Stimulated activated CD4-positive, alpha-beta T cell treated with anti-CD3 and anti-CD28 coated beads, Interleukin-1b, Interleukin-23, amount 100 ng/mL, for 24 hours (primary cell): ENCODE measurements at places on chromosomes 3 and 15.

DNA sequence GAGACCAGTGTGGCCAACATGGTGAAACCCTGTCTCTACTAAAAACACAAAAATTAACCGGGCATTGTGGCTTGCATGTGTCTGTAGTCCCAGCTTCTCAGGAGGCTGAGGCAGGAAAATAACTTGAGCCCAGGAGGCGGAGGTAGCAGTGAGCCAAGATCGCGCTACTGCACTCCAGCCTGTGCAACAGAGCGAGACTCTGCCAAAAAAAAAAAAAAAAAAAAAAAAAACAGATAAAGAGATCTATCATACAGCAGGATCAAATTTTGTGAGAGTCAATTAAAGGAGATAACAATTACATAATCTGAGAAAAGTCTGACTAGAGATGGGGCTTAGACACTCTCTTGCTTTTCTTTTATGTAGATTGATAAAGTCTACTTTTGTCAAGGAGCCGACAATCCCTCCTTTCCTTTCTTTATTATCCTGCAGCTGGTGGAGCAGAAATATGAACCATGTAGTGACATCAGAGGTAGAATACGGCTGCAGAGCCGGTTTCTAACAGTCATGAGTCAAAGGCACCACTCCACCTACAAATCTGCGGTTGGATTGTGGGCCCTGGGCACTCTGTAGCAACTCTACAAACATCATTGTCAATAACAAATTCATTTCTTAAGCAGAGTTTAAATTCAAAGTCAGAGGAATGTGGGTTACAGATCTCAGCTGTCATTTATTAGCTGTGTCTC is 9.0 kb downstream of the C2CD4A start:
- no peak for DNase-seq

- no peak for DNase-seq
These were observed 523.2 kb upstream of the ZNF717 start for GRCh38 chr3:76308541-76308940.

DNA sequence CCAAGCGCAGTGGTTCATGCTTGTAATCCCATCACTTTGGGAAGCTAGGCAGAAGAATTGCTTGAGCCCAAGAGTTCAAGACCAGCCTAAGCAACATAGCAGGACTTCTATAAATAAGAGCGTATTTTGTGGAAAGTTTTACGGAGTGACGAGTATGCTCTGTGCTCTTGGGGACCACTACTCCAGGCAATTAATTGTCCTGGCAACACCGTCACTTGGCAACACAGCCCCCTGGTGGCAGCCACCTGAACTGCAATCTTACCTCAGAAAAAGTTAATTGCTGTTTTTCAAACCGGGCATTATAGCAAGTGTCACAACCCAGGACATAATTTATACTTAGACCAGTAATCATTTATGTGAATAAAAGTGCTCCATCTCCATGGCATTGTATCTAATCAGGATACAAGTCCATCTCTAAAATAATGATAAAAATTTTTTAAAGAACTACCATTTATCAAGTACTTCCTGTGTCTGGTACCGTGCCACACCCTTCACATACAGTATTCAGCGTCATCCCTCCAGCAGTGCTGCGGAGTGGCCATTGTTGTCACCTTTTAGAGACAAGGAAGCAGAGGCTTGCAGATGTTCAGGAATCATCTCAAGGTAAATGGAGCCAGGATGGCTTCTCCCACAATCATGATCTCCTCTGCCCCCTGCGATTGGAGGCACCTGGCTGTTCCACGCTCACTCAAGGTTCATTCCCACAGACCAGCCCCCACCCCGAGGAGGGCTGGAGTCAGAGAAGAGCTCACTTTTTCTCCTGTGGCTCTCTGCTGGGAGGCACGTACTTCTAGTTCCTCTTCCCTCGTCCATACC is 34.5 kb downstream of the PLA2G4D start:
- peak; percentile 42 for DNase-seq

- no peak for DNase-seq
These were observed 116.0 kb downstream of the TBC1D5 start for GRCh38 chr3:17626395-17626794.

- no peak for DNase-seq
These were observed 106.6 kb upstream of the TMC3 start for GRCh38 chr15:81480645-81481053.

DNA sequence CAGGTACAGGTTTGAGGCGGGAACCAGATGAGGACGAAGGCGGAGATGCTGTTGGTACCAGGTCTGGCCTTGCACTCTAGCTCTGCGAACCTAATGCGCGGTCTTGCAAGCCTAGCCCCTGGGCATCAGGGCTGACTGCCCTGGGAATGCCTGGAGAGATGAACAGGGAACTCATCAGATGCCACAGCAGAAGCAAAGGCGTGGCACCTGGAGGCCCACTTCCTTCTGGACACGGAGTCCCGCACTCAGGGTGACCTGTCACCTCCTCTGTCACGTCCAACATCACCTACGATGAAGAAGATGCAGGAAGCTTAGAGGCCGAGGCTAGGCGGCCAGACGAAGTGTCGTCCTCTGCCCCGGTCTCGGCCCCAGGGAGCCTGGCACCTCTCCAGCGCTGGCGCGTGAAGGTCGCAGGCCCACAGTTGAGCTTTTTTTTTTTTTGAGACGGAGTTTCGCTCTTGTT is 9.4 kb downstream of the RPLP1 start:
- no peak for DNase-seq

- DNase-seq: no peak
These were observed 180.0 kb downstream of the LSAMP start for GRCh38 chr3:116265320-116265695.

DNA sequence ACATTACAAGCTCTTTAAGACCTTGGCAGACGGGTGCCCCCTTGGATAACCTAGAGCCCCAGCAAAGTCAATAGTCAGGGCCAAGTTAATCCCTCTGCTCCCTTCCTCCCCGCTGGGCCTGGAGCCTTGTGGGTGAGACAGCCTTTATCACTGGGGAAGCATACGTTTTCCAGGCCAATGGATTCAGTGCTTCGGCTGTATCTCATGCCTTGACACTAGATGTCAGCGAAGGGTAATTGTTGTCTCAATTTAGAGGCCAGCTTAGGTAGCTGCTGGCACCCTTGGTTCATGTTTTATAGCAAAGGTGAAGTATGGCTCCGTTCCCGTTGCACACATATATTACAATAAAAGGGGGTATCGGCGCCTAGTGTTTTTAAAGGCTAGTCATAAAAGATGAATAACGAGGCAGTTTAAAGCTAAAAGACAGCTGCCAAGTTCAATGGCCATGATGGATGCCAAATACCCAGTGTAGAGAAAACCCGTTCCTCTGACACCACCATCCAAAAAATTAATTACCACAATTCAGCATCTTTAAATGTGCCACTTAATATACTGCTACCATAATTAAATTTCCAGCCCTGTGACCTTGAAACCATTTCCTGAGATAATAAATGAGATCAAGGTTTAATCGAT is 52.3 kb upstream of the BNIP2 start:
- DNase-seq: no peak

- no peak for DNase-seq
These were observed 238.5 kb upstream of the ZNF385D start for GRCh38 chr3:21989341-21990042.

DNA sequence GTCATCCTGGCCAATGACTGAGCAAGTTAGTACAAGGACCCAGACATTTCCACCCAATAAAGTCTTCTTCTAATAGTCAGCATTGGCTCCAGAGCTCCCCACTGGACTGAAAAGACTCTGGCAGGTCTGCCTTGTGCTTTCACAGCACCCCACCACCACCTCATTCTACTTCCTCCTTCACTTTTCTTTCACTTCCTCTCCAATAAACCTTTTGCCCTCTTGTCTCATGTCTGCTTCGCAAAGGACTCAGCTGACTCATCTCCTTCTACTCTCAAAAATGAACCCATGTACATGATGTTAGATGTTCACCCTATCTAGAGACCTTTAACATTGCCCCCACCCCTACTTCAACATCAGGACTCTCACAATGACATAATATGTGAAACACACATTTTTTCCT is 181.0 kb upstream of the PPP2R3A start:
- DNase-seq: no peak

GRCh38 chr3:4730719-4731118 is 237.6 kb downstream of the ITPR1 start:
- DNase-seq: no peak

GRCh38 chr3:5056111-5056391 is 66.0 kb upstream of the ARL8B start:
- no peak for DNase-seq

DNA sequence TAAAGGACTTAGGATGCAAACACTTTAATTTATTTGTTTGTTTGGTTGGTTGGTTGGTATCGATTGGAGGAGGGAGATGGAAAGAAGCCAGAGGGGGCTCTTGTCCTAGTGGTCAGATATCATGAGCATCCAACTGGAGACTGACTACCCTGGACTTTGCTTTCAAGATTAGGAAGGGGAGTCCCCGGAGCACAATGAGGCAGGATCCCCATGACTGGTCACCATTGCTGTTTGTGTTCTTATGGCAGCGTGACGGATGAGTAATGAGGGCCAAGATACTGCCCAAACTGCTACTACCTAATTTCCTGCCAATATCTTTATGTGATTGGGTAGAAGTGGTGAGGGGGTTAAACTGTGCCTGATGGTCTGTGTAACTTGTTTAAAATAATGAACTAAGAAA is 354.6 kb upstream of the ROPN1 start:
- no peak for DNase-seq

GRCh38 chr15:88635318-88635717 is 3.5 kb upstream of the ISG20 start:
- no peak for DNase-seq

DNA sequence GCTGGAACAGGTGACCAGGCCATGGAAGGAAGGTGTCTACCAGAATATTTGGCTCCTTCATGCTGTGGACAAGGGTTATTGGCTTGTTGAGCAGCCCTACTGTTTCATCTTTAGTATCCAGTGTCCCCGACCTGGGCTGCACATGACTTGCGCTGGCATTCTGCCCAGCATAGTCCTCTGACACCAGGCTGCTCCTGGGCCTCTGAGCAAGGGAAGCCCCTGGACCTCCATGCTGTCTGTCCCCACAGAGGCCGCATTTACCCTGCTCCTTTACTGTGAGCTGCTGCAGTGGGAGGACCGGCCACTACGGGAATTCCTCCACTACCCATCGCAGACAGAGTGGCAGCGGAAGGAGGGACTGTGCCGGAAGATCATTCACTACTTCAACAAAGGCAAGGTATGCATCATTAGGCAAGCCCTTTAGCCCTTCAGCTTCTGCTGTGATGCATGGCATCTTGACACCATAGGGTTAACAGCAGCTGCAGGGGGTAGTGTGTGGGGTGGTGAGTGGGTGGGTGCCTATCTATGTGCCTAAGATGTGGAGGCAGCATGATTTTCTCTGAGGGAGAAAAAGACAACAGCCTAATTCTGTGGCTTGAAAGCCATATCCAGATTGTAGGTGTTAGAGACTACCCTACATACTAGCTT is 44.0 kb upstream of the MANF start:
- no peak for DNase-seq

DNA sequence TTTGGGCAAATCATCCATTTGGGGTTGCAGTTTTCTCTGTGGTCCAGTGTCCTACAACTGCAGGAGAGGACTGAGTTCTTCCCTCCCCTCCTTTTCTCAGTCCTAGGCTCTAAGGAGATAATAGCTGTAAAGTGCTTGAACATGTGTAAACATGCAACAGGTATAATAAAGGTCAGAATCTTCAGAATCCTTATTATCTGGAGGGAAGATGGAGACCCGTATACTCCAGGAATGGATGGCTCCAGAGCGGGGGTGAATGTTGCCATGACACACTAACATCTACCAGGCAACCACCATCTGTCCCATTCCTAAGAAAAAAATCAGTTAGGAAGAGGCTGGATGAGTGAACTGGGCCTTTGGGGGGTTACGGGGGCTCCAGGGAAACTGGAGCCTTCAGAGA is 39.7 kb upstream of the GLCE start:
- no peak for DNase-seq
